ENCODE measurements at places on chromosomes 4 and X.

DNA sequence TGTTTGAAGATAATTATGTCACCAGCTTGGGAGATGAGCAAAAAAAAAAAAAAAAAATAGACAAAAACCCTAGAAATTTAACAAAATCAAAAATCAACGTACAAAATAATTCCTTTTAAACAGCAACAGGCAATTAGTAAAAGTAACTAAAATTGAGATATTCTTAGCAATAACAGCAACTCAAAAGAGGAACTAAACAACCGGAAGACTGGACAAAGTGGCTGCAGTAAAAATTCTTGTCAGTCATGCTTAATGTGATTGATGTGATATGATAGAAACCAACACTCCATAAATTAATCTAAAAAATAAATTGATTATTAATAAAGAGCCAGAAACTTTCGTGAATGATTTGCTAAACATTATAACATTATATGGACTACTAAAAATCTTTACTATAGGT is 1534.6 kb upstream of the AGA start:
- no peak for DNase-seq

DNA sequence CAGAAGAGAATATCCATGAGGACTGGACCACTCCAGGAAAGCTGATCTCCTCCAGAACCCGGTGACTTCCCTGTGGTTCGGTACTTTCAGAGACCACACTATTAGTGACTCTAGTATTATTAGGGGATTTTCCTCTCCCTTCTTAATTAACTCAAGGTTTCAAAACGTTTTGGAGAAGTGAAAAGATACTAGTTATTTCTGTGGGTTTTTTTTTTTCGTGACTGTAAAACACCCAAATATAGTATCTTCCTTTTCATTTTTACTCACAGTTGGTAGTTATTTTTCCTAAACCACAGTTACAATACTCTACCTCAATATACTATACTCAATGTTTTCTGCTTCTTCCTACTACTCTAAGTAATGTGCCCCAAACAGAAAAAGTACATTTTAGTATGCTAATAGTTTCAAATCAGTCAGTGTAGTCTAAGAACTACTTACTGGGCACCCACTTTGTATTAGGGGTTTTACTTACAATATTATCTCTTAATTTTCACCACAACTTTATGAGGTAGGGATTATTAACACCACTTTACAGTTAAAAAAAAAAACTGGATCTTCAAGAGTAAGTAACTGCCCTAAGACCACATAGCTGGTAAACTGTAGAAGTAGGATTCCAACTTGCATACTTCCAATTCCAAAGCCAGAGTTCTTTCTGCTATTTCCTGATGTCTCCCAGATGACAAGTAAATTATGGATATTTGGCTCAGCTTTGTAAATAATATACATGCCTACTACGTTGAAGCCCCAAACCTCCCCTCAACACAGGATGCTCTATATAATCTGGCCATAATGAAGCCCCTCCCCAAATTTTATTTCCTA is 45.0 kb downstream of the SLC9A7 start:
- DNase-seq: peak; percentile 45

DNA sequence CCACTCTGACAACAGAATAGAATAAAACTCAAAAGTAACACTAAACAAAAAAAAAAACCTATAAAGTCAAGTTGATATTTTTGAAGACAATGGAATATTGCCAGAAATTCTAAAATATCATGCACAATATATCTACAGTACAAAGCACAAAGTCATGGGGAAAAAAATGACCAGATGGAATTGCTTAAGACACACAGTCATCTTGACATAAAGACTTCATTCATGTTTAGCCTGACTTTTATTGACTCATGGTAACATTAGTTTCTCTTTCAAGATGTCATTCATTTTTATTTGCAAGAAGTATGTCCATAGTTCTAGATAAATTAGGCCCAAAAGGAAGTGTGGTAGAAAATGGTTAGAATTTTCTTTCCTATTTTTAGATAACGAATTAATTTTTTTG is 259.1 kb downstream of the CAMK2D start:
- peak; percentile 26 for DNase-seq

DNA sequence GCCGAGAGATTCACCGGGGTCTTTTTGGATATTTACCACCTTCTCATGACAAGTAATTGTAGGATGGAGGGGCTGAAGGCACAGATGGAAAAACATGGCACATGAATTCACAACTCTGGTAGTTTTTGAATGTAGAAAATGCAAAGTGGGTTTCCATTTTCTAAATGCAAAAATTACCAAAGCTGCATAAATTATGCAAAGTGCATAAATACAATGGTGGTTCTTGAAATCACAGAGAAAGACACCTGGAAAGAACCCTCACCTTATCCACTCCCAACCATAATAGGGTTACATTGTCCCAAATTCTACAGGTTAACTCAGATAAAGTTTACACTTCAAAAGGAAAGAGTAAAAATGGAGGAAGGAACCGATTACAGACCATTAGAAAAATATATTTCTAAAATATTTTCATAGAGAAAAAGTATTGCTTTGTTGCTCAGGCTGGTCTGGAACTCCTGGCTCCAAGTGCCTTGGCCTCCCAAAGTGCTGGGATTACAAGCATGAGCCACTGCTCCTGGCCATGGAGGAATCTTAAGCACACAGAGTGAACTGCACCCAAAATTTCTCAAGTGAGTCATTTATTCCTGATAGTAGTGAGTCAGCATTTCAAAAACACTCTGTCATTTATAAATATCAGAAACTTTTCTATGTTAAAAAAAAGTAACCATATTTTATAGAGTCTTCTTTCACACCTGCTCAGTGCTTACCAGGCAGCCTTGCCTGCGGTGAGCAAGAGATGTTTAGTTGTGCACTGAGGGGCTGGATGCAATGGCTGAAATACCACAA is 101.4 kb downstream of the FIP1L1 start:
- peak; percentile 71 for DNase-seq

- DNase-seq: no peak
These were observed 919.6 kb upstream of the DIAPH2 start for GRCh38 chrX:95764972-95765451.

GRCh38 chr4:86896596-86896995 is 4.4 kb upstream of the C4orf36 start:
- DNase-seq: no peak

DNA sequence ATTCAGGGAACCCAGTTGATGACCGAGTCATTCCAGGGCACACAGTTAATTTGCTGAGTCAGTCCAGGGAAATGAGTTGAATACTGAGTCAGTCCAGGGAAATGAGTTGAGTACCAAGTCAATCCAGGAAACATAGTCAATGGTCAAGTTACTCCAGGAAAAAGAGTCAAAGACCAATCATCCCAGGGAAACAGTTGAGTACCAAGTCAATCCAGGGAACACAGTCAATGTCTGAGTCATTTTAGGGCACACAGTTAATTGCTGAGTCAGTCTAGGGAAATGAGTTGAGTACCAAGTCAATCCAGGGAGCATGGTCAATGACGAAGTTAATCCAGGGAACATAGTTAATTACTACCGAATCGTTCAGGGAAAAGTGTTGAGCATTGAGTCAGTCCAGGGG is 754.4 kb downstream of the NLGN4X start:
- no peak for DNase-seq

DNA sequence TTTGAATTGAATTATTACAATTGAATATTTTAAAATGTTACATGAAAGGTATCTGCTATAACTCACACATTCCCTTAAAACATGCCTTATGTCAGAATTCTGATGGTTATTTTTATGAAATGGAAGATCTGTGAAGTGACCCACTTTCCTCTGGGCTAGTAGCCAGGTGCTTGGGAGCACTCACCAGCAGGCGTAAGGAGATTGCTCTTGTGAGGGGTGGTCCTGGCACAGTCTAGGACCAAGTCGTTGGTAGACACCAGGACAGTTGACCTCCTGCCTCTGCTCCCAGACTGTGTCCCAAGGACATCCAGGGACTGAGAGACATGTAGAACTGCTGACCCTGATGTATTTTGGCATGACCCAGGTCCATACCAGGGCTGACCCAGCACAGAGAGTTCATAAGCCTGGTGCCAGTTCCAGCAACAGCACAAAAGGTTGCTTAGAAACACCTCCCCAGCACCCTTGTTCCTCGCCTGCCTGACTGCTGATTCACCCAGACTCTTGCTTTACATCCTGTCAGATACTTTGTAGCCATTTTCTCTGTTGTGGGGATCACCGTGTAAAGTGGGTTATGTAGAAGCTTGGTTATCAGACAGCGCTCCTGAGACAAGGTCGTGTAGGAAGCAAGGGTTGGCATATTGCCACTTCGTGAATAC is 48.5 kb downstream of the NELFA start:
- no peak for DNase-seq

GRCh38 chr4:71456841-71457240 is 118.0 kb downstream of the SLC4A4 start:
- DNase-seq: no peak

DNA sequence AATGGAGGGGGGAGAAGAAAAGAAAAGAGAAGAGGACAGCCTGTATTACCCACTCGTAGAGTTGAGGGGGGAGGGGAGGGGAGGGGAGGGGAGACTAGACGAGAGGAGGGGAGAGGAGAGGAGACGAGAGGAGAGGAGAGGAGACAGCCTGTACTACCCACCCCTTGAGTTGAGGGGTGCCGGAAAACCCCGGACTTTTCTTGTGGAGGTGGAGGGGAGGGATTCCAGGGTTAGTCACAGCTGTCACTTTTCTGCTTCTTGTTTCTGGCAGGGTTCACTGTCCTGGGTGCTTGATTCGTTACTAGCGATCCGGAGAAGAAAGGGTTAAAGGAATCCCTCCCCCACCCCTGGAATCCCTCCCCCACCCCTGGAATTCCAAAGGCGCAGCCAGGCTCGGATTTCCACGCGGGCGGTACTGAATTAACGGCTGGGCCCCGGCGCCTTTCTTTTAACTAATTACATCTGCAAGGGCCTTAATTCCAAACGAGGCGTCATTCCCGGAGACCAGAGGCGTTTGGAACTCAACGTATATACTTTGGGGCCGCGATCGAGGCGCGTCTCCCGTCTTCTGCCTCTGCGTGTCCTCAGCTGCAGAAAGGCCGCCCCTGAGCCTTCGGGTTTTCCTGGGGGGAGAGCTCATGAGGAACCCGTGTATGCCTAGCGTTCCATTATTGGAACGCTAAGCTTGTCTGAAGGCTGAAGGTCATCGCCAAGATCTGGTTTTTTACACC is 20.1 kb upstream of the CSF2RA start:
- peak; percentile 39 for DNase-seq

GRCh38 chr4:118586357-118586790 is 98.8 kb upstream of the METTL14 start:
- no peak for DNase-seq

- no peak for DNase-seq
These were observed 249.8 kb upstream of the ANXA10 start for GRCh38 chr4:167842487-167842886.
